ENCODE measurements at places on chromosomes 5 and 9.

DNA sequence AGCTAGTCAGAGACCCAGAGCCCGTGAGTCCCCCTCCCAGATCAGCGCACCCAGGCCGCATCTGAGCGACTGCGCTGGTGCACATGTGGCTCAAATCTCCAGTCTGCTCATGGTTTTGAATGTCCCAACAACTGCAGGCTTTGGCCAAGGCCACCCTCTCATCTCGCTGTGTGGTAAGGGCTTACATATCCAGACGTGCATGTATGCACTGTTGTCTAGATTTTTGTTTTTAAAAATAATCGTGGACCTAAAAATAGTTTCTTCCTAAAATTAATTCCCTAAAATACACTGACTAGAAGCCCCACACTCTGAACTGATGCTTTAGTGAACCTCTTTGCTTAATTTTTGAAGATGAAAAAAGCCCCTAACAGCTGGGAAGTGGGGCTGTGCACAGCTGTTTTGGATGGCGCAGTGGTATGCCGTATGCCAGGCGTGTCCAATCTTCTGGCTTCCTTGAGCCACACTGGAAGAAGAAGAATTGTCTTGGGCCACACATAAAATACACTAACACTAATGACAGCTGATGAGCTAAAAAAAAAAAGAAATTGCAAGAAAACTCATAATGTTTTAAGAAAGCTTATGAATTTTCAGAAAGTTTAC, 143.0 kb upstream of the LHFPL2 start:
- DNase-seq, result no peak

- no peak for DNase-seq
Observed at GRCh38 chr5:1918488-1919208, 35.9 kb upstream of the IRX4 start.

DNA sequence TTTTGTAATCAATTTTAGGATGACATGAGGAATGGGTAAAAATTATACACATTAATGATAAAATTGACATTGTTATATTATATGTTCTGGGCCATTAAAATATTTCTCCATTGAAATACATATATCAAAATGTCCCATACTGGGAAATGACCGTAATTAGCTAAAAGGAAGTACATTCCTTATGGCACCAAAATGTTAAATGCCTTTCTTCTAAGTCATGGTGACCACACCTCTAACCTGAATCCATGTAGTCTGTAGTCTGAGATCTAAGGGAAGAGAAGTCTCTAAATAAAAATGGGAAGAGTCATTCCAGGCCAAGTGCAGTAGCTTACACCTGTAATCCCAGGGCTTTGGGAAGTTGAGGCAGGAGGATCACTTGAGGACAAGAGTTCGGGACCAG, 10.0 kb upstream of the GDA start:
- no peak for DNase-seq

GRCh38 chr9:86703346-86703745, 244.0 kb downstream of the GAS1 start:
- DNase-seq, result no peak

- DNase-seq, result no peak
Observed at GRCh38 chr9:101718192-101718591, 20.3 kb downstream of the GRIN3A start.

GRCh38 chr9:75086541-75087288, 1.2 kb downstream of the NMRK1 start:
- no peak for DNase-seq

DNA sequence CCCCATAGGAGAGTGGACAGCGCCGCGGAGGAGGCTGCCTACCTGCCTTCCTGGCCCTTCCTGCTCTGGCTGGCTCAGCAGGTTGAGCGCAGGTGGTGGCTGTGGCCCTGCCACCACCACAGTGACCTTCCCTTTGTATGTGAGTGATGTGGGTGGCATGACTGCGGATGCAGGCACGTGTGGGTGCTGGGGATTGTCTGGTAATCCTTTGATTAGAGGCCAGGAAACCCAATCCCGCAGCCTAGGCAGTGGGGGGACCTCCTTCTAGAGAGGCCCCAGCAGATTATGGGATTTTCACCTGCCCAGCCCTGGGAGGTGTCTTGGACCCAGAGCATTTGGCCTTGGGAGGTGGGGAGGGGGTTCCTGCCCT, 16.5 kb downstream of the RXRA start:
- DNase-seq, result no peak

GRCh38 chr5:103019804-103020203, 100.1 kb downstream of the GIN1 start:
- no peak for DNase-seq

DNA sequence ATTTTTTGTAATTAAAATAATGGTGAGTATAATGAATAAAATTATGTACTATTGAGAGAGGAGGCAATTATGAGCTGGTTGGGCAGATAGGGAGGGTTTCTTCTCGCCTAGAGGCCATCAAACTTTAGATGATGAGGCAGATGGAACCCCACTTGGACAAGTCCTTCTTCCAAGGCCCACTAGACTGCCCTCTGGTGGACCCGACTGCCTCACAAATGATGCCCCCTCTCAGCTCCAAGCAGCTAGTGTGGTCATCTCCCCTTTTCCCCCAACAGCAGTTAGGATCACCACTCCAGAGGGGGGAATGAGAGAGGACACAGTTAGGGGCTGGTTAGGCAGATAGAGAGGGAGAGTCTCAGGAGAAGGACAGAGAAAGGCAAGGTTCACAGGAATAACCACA, 348.0 kb upstream of the CDH18 start:
- DNase-seq, result no peak

DNA sequence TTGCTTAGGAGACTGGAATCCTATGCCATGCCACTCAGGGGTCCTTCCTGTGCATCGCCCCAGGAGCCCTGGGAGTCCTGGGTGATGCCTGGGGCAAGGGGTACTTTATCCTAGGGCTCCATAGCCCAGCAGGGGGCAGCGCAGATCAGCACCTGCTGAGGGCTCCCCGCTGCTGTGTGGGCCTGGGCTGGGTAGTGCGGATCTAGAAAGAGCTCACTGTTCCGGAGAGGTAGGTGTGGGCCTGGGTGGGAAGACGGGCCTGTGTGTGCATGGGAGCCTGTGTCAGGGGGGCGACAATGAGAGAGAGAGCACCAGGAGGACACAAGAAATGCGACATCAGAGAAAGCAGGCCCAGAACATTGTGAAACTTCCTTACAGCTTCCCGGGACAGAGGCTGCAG, 11.4 kb upstream of the DAB2IP start:
- no peak for DNase-seq

DNA sequence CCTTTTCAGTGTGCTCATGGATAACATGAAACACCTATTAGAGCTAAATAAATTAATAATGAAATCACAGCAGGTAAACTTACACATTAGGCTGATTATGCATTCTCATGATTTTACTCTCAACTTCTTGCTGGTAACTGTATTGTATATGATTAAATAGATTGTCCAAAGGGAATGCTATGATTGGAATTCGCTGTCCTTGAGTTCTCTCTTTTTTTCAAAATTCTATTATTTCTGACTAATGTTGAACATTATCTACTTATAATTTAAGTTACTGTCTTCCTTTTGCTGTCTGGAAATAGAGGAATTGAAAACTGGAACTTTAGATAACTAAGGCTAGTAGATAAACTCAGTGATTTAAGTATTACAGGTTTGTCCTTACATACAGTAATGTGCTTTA, 13.1 kb downstream of the CENPH start:
- no peak for DNase-seq

DNA sequence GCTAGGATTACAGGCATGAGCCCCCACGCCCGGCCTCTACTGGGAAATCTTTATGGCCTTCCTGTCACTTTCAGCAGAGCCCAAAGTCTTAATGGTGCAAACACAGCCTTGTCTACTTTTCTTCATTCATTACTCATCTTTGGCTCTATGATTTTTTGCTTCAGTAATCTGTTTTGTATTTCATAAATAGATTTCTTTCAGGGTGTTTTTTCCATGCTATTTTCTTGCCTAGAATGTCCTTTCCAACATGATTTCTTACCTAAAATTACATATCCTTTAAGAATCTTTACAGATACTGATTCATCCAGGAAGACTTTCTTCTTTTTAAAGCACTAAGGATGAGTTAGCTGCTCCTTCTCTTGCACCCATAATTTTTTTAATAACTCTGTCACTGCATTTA, 213.0 kb downstream of the TAF11L14 start:
- no peak for DNase-seq

DNA sequence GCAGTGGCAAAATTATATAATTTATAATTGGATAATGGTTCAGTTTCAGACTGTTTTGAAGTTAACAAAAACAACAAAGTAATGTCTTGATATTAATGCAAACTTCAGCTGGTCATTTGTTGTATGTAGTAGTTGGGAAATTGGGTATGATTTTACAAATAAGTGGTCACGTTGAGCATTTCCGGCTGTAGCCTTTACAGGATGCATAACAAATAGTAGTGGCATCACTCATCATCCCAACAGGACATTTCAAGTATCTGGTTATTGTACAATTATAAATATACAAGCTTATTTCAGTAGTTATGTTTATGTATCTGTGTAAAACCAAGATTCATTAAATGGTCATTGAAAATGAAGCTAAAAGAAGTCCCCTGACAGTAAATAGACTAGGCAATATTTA, 72.9 kb downstream of the SMIM15 start:
- no peak for DNase-seq

- no peak for DNase-seq
Observed at GRCh38 chr5:178695556-178695955, 34.9 kb downstream of the ZNF354A start.

DNA sequence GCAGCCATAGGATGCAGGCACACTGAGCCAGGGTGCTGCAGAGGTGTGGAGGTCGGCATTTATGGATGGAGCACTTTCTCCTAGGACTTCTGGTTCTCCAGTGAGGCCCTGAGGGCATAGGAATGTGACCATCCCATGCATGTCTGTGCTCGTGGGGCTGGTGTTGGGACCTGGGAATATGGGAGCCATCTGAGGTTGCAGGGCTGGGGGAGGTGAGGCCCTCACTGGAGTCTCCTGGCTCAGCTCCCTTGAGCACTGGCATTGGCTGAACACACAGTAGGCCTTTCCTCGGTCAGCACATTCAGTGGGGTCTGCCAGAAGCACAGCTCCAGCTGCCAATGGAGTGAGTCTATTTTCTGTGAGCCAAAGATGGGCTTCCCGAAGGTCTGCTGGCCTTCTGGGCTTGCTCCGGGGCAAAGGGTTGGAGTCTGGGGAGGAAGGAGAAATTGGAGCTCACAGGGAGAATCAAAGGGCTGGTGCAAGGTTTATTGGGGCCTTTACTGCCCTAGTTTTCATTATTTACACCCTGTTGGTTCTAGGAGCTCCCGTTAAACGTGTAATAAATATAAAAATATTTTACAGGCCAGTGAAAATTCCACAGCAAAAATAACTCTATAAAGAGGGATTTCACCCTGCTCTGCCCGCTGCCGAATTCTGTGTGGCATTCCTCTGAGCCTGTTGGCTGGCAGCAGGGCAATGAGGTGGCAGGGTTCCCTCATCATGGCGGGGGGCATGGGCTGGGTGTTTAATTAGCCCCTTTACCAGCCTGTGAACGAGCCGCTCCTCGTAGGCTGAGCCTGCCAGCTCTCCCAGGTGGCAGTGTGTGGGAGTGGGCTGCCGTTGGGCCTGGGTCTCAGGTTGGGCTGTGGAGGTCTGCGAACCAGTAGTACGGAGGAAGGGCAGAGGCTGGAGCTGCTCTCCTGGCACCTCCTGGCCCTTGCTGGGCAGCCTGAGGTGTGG, 31.6 kb upstream of the PITX1 start:
- DNase-seq, result no peak

DNA sequence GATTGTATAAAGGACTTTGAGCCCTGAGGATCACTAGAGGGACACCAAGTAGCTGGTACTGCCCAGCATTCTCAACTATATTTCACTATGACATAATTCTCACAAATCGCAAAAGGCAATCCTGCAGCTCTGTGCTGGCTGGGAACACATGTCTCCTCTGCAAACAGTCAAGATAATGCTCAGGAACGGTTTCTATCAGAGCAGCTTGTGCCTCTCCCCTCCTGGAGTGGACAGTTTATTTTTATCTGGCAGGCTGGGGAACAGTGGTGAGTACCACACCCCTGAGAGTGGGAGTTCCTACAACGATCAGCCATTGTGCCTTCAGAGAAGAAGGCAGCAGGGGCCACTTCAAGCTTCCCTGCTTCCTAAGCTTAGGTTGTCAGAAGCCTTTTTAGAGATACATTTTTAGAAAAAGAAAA, 65.8 kb downstream of the ERAP1 start:
- DNase-seq, result no peak

GRCh38 chr5:137891849-137892248, 2.6 kb downstream of the PKD2L2 start:
- DNase-seq, result peak; percentile 15

DNA sequence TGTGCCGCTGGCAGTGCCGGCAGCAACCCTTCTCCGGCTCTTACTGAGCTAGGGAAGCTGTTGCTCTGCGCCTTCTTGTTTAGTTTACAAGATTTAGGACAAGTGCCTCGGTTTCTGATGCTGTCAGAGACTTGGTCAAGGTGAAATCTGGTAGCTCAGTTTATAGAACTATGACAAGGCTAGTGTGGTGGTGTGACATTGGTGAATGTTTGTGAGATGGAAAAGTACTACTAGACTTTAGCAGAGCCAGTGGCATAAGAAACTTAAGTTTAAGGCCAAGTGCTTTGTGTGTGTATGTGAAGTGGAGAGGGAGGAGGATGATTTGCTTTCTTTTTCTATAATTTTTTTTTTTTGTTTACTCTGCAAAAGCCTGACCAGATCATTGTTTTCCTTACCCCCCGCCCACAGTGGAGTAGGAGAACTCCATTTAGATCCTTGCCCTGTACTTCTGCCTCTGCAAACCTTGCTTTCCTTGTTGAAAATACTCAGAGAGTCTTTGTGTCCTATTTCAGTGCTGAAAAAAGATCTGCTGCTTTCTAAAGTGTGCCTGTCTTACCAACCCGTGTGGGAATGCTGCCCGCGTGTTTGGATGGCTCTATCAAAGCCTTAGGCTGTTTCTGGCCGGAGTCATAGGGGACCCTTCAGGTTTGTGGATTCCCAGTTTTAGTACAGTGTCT, 75.9 kb downstream of the TRIO start:
- no peak for DNase-seq

DNA sequence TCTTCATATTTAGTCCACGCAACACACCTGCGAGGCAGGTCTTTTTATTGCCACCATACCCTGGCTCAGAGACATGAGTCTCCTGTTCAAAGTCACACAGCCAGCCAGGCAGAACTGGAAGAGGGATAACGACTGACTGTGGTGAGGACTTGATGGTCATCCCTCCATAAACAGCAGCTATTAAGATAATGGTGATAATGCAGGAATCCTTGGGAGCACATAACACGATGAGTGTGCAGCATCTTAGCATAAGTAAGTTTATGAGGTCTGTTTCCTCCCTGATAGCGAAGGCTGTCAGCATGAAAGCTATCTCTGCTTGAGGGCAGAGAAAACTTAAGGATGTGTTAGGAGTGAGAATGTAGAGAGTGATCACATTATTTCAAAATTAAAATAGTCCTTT, 30.9 kb downstream of the KCTD16 start:
- no peak for DNase-seq

GRCh38 chr5:59608745-59609144, 284.8 kb downstream of the PDE4D start:
- DNase-seq, result no peak
